ENCODE measurements at places on chromosomes 16 and 17.

DNA sequence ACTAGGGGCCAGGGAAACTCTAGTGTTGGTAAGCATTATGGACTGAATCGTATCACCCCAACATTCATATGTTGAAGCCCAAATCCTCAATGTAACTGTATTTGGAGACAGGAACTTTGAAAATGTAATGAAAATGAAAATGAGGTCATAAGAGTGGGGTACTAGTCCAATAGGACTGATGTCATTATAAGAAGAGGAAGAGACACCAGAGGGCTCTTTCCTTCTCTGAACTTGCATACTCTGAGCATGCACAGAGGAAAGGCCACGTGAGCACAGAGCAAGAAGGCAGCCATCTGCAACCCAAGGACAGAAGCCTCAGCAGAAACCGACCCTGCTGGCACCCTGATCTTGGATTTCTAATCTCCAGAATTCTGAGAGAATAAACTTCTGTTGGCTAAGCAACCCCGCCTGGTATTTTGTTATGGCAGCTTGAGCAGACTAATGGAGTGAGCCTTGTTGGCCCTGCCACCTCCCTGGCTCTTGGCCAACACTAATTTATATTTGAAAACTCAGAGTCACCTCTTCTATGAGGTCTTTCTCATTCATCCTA, 273.4 kb downstream of the NTN1 start:
- DNase-seq, result no peak

DNA sequence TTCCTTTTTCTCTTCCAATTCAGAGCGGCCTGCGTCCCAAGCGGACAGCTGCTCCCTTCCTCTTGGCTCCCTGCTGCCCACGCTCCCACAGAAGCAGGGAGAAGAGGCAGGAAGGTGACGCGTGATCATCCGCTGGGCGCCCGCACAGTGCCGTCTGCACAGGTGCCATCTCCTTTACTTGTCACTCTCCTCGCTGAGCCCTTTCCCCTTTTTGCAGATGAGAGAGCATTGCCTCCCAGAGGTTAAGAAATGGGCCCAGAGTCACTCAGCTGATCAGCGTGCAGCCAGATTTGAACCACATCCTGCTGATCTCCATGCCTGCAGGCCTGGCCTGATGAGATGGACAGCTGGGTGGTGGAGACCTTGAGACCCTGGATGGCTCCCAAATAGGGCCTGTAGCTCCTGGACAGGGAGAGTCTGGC, 299.8 kb downstream of the SEC14L1 start:
- no peak for DNase-seq

DNA sequence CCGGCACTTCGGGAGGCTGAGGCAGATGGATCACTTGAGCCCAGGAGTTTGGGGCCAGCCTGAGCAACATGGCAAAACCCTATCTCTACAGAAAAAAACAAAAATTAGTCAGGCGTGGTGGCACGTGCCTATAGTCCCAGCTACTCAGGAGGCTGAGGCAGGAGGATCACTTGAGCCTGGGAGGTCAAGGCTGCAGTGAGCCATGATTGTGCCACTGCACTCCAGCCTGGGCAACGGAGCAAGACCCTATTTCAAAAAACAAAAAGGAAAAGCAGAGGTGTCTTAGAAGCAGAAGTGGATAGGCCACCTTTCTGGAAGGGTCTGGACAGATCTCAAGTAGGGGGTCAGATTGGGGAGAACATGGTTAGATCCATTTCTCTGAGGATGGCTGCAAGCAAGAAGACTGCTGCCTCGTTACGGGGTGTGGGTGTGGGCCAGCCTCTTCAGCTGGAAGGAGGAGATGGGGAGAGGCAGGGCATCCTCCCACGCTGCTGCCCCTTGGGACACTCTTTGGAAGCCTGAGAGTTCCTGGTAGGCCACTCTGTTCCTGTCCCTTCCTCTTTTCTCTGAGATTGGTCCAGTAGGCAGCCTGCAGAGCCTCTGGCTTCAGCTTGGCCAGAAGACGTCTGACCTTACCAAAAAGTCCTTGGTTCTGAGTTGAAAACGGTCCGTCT, 208.0 kb downstream of the MSI2 start:
- DNase-seq, result no peak

GRCh38 chr17:4725646-4726310, 5.5 kb upstream of the MED11 start:
- DNase-seq, result no peak

- DNase-seq, result peak; percentile 20
These were observed 725 bp downstream of the KRTAP16-1 start for GRCh38 chr17:41308251-41308917.

DNA sequence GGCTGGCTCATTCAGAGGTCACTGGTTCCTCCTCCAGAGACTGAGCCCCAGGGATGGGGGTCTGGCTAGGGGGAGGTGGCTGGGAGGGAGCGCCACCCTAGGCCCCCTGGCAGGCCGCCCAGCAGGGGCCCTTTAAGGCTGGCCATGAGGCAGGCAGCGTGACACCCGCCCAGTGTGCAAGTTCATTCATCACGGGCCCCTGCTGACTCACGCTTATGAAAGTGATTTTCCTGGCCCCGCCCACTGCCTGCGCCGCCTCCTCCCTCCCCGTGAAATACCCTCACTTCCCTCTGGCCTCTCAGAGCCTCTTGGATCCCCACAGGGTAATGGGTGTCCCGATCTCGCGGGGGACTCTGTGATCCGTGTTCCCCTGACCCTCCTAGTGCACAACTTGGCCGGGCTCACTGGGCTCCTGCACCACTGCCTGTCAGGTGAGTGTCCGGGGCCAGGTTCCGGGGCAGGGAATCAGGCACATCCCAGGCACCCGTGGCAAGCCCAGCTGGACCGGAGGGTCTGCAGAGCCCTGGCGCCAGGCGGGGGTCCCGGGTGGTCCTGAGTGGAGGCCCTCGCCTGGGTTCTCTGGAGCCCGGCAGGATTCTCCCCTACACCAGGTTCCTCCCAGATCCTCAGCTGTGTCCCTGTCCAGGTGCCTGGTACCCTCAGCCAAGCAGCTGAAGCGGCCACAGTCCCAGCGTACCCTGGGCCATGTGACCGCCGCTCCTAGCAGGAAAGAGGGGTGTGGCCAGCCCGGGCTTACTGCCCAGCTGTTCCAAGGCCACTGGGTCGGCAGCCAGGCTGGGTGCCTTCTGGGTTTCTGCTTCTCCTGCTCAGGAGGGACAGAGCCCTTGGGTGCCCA, at the start of gene OSGIN1:
OSGIN1 (plus strand) TSS at position 301 of the 856 bp plus-strand sequence. CDS start 4,432 bp downstream, outside the sequence.
- peak; percentile 97 for DNase-seq

- DNase-seq, result no peak
These were observed 36.1 kb upstream of the CBFA2T3 start for GRCh38 chr16:89013111-89013510.

DNA sequence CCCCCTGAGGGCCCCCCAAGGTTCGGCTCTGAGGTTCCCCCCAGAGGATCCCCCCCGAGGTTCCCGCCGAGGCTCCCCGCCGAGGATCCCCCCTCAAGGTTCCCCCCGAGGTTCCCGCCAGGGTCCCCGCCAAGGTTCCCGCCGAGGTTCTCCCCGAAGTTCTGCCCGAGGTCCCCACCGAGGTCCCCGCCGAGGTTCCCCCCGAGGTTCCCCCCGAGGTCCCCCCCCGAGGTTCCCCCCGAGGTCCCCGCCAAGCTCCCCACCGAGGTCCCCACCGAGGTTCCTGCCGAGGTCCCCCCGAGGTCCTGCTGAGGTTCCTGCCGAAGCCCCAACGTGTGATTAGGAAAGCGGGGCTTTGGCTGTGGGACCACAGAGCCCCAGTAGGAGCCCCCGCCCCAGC, 32.2 kb upstream of the SSTR5 start:
- no peak for DNase-seq

DNA sequence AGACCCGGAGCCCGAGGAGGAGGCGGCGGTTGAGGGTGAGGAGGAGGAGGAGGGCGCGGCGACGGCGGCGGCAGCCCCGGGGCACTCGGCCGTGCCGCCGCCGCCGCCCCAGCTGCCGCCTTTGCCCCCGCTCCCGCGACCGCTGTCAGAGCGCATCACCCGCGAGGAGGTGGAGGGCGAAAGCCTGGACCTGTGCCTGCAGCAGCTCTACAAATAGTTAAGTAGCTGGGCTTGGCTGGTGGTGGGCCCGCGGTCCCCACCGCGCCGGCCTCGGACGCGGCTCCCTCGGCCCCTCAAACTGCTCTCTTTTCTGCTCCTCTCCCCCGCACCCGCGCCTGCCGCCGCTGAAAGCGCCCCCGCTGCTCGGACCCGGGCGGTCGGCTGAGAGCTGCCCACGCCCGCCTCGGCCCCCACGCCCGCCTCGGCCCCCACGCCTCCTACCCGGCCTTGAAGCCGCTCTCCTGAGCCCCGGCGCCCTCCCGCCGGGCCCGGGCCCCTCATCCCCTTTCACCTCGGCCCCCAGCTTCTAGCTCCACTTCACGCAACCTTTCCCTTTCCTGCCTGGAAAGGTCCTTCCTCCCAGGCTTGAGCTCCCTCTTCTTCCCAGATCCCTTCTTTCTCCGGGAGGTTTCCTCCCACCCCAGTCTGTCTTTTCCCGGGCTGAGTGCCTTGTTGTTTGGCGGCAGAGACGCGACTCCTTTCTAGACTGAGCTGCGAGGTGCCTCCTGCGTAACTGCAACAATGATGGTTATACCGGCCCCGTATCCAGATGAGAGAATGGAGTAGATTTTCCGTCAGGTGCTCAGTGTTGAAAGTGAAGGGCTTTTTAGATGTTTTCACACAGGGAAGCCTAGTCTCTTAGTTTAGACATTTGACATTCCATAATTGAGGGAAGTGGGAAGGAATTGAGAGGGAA, 850 bp downstream of the PPM1E start:
- peak; percentile 8 for DNase-seq

GRCh38 chr16:70453117-70453891, 1.1 kb upstream of the FCSK start:
- DNase-seq, result no peak

- peak; percentile 70 for DNase-seq
These were observed 133.6 kb downstream of the BANP start for GRCh38 chr16:88084881-88085280.

- peak; percentile 23 for DNase-seq
These were observed 102.4 kb downstream of the ABCC12 start for GRCh38 chr16:48053418-48053745.

GRCh38 chr17:18267927-18268711, 7.7 kb downstream of the MIEF2 start:
- DNase-seq, result peak; percentile 44

DNA sequence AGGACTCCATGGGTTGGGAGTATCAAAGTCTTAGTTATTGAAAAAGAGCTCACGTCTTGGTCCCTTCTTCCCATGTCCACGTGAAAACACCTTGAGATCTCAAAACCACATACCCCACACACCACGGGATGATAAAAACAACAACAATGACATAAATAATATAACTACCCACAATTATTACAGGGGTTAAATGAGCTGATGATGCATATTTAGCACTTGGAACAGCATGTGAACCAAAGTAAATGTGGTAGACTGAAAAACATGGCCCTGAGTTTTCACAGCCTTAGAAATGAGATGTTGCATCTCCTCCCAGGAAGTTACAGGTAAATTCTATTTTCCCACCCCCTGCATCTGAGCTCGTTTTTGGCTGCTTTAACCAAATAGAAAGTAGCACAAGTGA, 208.9 kb downstream of the C16orf95 start:
- no peak for DNase-seq

DNA sequence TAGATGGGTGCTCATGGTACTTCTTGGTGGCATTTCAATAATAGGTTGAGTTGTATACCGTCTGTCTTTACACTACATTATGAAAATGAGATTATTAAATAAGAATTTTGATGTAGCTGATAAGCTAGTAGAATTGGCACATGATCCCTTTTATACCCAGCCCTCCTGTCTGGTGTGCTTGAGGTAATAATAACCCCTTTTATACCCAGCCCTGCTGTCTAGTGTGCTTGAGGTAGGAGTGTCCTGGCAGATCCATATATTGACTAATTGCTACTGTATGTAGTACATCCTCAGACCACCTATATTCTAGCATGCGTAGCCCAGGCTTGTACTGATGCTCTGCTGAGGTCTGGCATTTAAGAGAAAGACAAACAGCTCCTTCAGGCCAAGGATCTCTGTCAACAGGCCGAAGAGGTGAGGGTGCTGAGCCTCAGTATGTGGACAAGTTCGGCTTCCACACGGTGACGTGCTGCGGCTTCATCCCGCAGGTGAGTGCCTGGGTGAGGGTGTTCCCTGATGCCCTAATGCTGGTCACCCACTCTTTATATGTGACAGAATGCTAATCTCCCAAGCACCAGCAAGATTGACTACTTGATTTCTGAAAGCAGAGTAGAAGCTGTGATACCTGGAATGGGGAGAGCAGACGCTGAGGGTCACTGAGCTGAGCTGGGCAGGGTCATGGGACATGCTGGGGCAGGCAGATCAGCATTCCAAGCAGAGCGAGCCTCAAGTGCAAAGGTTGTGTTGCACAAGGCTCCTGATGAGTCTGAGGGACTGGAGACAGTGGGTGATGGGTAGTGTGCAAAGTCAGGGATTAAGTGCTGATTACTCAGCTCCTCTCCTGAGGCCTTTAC, 5.7 kb downstream of the FN3K start:
- no peak for DNase-seq

- DNase-seq, result no peak
These were observed 1.0 kb downstream of the TACO1 start for GRCh38 chr17:63601439-63602371.

DNA sequence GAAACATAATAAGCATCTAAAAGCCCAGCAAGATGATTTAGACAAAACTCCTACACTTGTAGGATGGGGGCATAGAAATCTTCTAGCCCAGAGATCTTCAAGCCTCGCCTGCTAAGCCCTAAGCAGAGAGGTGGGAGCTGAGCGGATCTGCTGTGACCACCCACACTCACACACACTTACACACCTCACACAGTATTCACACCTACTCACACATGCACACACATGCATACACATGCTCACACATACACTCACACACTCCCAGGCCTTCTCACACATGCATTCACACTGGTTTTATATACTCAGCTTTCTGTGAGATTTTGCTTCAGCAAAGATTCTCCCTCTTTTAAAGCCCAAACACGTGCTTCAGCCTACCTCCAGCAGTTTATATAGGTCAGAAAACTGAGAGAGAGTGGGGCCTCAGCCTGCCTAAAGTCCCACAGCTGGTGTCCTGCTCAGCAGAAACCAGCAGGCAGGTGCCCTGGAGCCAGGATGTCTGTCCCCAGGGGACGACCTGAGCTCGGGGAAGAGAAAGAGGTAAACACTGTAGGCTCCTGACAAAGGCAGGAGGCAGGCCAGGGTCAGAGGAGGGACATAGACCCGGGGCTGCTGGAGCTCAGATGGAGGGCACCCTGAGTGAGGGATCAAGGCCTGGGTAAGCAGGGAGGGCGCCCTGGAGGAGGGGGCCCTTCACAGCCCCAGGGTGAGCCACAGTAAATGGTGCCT, 12.0 kb upstream of the KRT19 start:
- DNase-seq, result no peak

GRCh38 chr16:15544405-15544804, 98.5 kb downstream of the MARF1 start:
- no peak for DNase-seq

- DNase-seq, result peak; percentile 78
These were observed 52.6 kb downstream of the PIGL start for GRCh38 chr17:16269658-16270057.

GRCh38 chr16:68470461-68471150, 22.3 kb upstream of the SMPD3 start:
- DNase-seq, result no peak

GRCh38 chr16:69309316-69309715, 1.8 kb upstream of the VPS4A start:
- DNase-seq, result no peak

- DNase-seq, result no peak
These were observed 134.4 kb upstream of the NLRP1 start for GRCh38 chr17:5718726-5719125.
